Body of pancreas (tissue), 4 donors: ENCODE measurements at places on chromosomes 4 and X. TPM values are rescaled to one million over a fixed set of nuclear protein-coding genes. Genes with fewer than 3 reads are reported as not detected.

DNA sequence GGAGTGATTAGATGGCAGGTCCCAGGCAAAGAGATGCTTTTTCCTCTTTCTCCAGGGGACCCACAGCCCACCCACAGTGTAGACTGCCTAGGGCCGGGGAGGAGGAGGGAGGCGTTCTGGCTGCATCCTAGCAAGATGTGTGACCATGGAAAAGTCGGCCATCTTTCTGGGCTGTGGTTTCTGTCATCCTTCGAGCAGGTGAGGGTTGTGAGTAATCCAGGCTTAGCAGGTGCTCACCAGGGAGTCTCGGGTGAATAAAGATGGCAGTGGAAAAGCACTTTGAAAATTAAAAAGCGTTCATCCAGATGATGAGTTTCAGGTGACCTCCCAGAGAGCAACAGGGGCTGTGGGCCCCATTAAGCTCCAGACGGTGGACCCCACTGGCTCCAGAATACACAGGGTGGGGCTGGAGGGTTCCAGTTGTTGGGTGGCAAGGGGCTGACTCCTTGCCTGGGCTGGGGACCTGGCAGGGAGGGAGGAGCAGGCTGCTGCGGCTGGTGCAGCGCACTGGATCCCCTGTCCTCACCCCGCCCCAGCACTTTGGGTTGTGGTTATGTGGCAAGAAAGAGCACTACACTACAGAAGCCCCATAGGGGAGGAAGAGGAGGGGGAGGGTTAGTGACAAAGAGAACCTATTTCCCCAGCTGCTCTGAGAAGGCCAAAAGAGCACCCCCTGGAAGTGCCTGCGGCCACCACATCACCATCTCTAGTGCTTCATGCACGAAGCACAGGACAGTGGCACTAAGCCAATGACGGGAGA is 23.7 kb downstream of the ELF4 start:
- DNase-seq: no peak

DNA sequence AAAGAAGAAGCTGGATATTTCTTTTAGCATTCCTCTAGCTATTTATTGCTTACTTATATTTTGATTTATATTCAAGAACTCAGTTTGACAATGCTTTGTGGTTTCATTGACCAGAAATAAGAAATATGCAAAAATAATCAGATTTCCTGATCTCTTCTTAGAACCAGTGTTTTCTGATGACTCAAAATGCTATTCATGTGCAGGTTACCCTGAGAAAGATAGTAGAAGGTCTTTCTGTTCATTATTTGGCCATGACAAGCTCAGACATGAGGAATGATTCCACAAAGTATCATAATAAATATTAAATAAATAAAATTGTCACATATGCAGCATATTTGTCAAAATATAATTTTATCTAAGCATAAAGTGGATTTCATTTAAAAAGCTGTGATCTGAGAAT is 24.1 kb downstream of the ADH7 start:
- no peak for DNase-seq

DNA sequence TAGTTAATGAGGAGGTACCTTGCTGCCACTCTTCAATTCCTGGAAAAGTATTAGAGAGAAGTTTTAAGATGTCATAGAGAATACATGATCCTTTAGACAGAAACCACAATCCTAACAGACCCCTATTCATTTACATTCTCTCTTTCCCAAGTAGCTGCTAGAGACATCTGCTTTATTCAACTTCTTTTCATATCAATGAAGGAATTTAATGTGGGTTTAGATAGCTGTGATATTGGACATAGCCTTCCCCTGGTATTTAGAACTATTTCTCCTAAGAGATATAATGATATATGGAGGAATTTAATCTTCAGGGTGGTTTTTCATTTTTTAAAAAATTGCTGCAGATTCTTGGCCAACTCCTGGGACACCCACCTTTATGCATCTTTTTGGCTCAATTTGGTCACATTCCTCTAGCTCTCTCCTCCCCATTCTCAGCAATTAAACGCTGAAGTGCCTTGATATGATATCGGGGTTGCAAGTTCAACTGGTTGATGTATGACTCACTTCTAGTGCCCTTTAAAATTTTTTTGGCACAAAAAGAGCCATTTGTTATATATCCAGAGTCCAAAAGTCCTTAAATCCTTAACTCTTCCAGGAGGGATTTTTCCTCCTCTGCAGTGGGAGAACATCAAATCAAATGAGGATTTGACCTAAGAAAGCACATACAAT is 57.6 kb downstream of the DOCK11 start:
- DNase-seq: no peak

- no peak for DNase-seq
These were observed 421.9 kb downstream of the ANKRD50 start for GRCh38 chr4:124290678-124291077.

Gene ZNF518B
- 2.3 TPM for total RNA-seq

GRCh38 chr4:92266521-92266920 is 37.2 kb upstream of the GRID2 start:
- DNase-seq: no peak

- no peak for DNase-seq
These were observed 118.3 kb upstream of the PUDP start for GRCh38 chrX:7266288-7266687.

- no peak for DNase-seq
These were observed 187.0 kb upstream of the LDB2 start for GRCh38 chr4:17085416-17085815.

Gene TRPC5OS
- total RNA-seq: 0.26 TPM

GRCh38 chrX:39125834-39126233 is 324.6 kb downstream of the MID1IP1 start:
- DNase-seq: peak; percentile 35

- DNase-seq: no peak
These were observed 37.5 kb downstream of the SMIM20 start for GRCh38 chr4:25951390-25951952.
